Activated T-cell treated with anti-CD3 and anti-CD28 coated beads, Interleukin-2, amount 50 U/mL, for 72 hours (primary cell): ENCODE measurements at places on chromosomes 13 and 19. TPM values are rescaled to one million over a fixed set of nuclear protein-coding genes. Genes with fewer than 3 reads are reported as not detected.

Gene FAM98C
- 41.0 TPM for total RNA-seq

Gene TMEM190
- total RNA-seq, result not detected

Gene ZNF506
- 68.9 TPM for total RNA-seq

Gene NUP62
- 139 TPM for total RNA-seq

Gene PSG2
- not detected for total RNA-seq

Gene SIGLEC5
- not detected for total RNA-seq
